ENCODE measurements at places on chromosomes 4 and X.

GRCh38 chr4:186039697-186040096 lies 29.3 kb upstream of the TLR3 start:
- DNase-seq = no peak

GRCh38 chrX:10288373-10288975 lies 131.7 kb downstream of the CLCN4 start:
- no peak for DNase-seq

DNA sequence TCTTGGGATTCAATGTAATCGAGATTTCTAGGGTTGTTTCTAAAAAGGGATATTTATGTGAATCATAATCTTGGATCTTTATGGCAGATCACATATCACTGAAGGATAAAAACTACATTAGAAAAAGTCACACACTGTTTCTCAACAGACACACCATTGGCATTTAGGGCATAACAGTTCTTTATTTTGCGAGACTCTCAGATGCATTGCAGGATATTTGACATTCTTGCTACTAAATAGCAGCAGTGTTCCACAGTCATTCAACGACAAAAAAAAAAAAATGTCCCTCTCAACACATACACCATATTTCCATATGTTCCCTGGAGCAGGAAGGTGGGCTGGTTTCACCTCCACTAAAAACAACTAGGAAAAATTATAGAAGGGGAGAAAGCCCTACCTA lies 243.4 kb upstream of the PCDH18 start:
- DNase-seq = no peak

DNA sequence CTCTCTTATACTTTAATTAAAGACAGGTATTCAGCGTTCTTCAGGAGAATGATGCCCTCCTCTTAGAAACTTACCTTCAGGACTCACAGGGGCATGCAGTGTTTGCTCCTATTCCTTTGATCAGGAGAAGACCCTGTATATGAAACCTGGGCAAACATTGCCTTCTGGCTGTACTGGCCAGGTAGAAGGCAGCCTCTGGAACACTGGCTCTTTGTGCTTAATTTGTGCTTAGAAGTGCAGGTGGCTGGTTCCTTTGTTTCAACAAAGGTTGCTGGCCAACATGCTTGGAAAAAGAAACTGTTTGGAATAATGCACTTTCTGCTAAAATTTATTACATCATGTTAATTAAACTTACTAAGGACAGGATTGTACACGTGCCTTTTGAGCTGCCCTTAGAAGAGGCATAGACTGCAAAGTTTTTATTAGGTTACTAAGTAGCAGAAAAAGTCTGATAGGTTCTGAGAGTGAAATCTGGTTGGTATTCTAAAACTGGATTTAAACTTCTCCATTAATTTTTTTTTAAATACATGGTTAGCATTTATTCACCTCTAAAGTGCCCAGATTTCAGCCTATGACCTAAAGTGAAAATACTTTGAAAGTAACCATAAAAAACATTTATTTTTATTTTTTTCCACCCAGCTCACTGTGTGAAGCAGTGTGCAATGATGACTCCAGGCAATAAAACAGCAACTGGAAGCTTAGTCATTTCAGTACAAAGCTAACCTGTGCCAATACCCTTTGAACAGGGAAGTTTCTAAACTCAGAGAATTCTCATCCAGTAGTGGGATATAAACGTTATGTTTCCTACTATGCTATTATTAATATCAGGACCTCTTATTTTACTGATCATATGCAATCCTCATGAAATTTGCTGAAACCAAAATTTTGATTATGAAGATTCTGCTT lies 11.3 kb downstream of the RASSF6 start:
- peak; percentile 85 for DNase-seq
